Heart left ventricle (tissue), 16 donors: ENCODE measurements at places on chromosomes 13 and 19.

- DNase-seq, result no peak
These were observed 15.1 kb downstream of the HPN start for GRCh38 chr19:35056513-35057063.

DNA sequence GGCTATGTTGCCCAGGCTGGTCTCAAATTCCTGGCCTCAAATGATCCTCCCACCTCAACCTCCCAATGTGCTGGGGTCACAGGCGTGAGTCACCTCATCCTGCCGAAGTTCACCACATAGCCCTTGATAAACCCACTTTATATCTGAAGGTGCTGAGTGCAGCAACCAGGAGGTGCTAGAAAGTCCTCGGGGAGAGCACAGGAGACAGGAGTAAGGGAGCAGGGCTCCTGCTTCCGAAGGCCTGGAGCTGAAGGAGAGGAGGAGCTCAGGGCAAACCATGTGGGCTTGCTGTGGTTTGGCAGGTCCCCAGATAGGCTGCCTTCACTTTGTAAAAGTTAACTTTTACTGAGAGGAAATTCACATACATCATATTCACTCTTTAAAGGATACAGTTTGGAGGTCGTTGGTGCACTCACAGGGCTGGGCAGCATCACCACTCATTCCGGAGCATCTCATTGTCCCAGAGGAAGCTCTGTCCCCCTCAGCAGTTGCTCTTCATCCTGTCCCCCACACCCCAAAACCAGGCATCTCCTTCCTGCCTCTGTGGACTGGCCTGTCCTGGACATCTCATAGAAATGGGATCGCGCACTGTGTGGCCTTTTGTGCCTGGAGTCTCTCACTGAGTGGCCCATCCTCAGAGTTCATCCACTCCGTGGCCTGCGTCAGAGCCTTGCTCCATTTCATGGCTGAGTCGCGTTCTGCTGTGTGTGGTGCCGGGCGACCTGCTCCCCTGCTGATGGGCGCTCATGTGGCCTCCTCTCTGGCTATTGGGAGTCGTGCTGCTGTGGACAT lies 49.5 kb downstream of the KDM4B start:
- no peak for DNase-seq

GRCh38 chr13:84574851-84575250 lies 692.6 kb upstream of the SLITRK1 start:
- DNase-seq, result no peak

DNA sequence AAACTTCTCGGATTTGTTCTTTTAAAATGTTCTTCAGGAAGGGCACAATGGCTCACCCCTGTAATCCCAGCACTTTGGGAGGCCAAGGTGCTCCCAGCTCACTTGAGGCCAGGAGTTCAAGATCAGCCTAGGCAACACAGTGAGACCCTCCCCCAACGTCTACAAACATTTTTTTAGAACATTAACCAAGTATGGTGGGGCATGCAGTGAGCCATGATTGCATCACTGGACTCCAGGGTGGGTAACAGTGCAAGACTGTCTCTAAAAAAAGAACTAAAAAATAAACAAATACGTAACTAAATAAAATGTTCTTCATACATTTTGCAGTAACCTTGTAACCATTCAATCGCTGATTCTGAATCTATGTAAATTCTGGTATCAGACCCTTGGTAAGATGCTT lies 2.1 kb upstream of the IPO5 start:
- no peak for DNase-seq

DNA sequence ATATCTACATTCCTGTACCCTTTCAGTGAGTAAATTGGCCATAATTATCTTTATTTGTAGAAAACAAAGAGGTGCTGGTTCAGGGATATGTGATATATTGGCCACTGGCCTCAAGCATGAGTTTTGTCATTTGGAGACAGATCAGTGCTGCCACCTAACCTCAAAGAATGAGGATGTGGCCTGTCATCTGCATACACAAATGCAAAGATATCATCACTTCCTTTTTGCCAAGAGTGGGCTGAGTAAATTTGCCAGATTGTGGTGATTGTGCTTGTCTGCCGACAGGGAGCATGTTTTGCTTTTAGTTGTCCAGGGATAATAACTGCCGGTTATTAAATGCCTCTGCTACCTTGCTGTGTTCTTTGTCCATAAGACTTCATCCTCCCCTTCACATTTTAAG lies 44.2 kb downstream of the WASF3 start:
- no peak for DNase-seq

DNA sequence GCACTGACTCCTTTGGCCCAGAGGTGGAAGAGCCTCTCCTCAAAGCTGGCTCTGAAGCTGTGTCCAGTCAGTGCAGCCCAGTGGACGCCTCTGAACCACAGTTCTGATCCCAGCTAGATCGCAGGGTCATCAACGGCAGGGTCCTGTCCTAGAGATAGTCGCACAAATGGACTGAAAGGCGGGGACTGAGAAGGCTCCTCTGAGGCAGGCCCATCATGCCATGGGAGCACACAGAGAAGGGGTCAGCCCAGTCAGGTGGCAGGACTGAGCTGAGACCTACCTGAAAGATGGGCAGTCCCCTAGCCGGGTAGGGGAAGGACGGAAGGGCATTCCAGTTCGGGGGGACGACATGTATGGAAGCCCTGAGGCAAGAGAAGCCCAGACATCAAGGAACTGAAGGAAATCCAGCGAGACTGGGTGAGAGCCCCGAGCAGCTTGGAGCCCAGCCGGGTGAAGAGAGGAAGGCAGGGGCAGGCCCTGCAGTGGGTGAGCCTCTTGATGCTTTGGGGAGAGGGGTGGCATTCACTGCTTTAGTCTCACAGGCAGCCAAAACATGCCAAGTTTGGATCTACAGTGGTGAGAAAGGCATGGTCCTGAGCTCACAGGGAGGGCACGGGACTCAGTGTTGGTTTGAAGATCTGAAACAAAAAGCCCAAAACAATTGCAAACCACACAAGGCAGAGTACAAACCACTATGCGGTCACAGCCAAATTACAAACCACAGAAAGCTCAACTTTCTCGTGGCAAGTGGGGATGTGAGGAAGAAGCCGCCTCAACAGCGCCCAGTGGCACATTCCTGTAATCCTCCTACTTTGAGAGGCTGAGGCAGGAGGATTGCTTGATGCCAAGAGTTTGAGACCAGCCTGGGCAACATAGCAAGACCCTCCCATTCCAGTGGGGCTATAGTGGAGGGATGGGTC lies 10.0 kb downstream of the CALM3 start:
- no peak for DNase-seq
